Stimulated activated CD4-positive, alpha-beta T cell treated with anti-CD3 and anti-CD28 coated beads, Interleukin-15, amount 100 ng/mL, for 48 hours (primary cell): ENCODE measurements at places on chromosomes 7 and 10.

DNA sequence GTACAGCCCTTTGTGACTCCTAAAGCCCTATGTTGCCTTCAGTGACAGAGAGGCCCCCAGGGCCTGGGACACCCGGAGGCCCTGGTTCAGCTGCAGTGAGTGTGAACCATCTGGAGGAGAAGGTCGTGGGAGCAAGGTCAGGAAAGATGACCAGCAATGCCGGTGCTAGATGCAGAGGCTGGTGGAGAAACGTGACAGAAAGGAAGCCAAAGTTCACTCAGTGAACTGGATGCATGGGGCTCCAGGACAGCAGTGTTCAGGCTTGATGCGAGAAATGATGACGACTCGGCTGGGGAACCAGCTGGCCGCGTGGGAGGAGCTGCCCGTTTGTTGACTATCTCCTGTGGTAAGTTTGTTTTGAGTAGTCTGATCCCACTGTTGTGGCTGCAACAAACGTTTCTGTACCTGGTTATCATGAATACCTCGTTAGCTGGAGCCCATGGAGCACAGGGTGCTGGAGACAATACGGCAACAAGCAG is 54.1 kb upstream of the MKRN1 start:
- DNase-seq = no peak

GRCh38 chr7:69654849-69655707 is 56.8 kb downstream of the AUTS2 start:
- no peak for DNase-seq

GRCh38 chr10:21627331-21627730 is 93.3 kb downstream of the MLLT10 start:
- DNase-seq = no peak

- DNase-seq = no peak
Measured at GRCh38 chr10:82653244-82654155, 778.5 kb downstream of the NRG3 start.

DNA sequence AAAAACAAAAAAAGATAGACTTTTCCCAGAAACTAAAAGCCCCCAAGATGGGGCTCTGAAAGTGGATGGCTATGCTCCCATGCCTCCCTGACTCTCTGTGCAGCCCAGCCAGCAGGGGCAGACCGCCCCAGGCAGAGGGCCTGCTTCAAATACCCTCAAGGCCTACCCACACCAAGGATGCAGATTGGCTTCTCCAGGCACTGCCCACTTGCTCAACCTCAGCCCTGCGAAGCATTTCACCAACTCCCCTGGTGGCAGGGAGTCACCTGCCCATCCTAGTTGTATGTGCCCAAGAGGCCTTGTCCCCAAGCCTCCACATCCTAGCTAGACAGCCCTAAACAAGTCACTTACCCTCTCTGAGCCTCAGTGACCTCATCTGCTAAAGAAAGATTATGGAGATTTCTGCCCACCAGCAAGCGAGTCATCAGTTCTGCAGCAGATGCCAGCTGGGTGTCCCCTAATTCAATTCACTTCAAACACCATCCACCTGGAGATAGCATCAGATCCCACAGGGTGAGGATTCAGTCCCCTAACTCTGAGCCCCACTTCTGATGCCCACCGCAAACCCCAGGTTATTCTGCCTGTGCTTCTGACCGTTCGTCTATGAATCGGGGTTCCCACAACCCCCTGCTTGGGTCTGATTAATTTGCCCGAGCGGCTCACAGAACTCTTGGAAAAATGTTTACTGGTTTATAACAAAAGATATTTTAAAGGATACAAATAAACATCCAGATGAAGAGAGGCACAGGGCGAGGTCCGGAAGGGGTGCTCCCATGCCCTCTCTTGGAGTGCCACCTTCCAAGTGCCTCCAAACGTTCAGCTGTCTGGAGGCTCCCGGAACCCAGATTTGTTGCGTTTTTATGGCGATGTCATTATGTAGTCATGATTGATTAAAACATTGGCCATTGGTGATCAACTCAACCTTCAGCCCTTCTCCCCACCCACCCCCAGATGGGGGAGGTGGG is 18.6 kb upstream of the ZMIZ1 start:
- DNase-seq = no peak

- DNase-seq = peak; percentile 19
Measured at GRCh38 chr10:22630234-22631174, 83.9 kb downstream of the PIP4K2A start.

- DNase-seq = no peak
Measured at GRCh38 chr7:20330928-20331909, 519 bp downstream of the ITGB8 start.

DNA sequence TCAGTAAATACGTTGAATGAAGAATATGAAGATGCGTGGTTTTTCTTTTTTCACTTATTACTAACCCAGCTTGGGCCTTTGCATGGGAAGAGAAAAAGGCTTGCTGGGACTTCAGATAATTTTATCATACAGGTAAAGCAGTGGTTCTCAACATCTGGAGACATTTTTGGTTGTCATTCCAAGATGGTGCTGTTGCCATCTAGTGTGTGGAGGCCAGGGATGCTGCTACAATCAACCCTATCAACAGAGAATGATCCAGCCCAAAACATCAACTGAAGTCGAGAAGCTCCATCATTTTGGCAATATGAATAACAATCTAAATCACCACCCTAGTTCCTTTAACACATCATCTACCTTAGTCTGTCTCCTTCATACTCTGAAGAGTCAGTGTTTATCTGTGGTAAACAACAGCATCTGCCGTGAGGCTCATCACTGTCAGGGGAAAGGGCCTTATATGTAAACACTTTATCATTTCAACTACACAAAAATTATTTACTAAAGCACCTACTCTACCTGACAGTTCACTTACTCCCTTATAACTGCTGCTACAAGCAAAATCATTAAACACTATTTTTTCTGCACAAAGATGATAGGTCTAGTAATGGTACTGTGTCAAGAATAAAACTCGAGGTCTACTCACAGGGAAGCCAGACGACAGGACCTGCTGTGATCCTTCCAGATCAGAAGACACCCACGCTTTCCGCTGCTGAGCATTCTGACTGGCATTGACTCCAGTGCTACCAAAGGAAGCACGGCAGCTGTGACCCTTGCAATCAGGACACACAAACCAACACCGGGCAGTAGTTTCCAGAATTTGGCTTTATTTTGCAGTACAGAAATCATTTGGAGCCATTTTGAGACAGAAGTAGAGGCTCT is 48.6 kb downstream of the GDI2 start:
- peak; percentile 18 for DNase-seq

DNA sequence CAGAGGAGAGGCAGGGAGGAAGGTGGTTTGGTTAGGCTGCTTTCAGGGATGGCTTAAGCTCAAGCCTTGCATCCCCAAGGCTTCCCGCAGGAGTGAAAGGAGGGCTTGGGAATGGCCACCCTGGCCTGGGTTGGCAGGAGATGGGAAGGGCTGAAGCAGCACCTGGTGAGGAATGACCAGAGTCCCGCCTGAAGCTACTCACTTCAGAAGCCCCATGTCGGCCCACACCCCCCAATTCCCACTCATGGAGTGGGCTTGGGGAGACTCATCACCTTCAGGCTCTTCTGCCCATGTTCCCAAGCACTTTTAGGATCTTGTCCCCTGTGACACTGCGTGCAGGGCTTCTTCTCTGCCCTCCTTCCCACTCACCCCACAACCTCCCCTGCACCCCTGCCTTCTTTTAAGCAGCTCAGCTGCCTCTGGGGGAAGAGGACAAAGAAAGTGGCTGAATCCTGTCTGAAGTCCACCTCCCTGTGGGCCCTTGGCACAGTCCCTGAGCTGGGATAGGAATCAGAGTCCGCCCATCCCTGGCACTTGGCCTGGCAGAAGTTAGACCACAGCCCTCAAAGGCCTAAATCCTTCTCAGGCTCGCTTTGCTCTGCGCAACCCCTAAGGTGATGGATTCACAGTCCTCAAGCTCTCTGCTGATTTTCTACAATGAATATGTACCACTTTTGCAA is 16.5 kb downstream of the RGR start:
- no peak for DNase-seq

DNA sequence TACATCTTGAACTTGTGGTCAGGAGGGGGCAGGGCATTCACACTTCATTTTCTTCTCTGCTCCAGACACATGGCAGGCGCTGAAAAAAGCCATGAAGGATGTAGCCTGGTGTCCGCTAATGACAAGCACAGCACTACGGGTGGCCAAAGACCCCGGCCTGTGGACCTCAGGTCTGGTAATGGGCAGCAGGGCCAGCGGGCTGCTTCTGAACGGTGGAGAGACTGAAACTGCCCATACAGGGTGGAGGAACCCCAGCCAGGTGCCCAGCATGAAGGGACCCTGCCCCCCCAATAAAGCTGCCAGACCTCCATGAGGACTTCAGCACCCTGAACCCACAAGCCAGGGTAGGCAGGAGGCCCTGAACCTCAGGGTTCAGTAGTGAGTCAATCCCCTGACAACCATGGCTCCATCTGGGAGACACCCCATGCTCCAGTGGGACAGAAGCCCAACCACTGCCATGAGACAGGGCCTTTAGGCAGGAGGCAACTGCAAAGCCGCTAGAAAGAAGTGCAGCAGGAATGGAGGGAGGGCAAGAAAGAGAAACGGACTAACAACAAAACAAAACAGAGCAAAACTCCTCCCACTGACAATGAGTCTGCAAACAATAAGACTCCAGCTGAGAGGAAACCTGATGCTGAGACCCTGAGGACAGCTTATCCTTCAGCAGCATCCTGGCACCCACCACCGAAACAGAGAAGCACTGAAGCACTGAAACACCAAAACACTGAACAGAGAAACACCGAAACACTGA is 140.2 kb upstream of the PPP2R2D start:
- DNase-seq = no peak

- DNase-seq = no peak
Measured at GRCh38 chr7:15854841-15855524, 168.5 kb upstream of the MEOX2 start.

GRCh38 chr7:14899030-14899429 is 3.5 kb downstream of the DGKB start:
- DNase-seq = no peak

GRCh38 chr10:89055159-89055558 is 64.6 kb downstream of the FAS start:
- no peak for DNase-seq

DNA sequence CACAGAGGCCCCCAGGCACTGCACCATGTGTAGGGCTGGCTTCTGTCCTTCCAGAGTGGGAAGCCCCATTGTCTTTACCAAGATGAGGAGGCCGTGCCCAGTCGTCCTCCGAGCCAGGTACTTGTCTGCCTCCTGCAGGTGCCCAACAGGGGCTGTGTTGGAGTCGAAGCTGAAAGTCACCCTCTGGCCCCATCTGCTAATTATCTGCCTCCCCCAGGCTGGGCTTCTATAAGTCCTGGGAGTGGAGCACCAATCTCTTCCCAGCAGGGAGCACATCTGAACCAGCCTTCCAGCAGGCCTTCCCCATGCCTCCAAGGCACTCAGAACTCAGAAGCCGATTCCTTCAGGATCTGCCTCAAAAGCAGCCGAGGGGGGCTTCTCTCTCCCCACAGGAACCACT is 11.6 kb upstream of the CHST15 start:
- DNase-seq = no peak

DNA sequence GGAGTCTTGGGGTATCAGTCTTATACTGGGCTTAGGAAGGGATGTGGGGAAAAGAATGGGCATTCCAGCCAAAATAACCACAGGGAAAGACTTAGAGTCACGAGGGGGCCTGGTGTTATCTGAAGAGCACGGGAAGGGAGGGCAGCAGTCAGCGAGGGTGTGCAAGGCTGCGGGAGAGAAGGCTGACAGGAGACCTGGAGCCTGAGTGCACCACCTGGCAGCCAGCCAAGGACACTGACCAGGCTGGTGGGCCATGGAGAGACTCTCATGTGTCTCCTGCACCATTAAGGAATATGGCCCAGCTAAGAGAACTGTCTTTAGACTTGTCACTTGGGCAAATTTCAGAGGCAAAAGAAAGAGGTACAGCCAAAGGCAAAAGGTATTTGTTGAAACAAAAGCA is 69.6 kb downstream of the PKD1L1 start:
- DNase-seq = no peak

GRCh38 chr7:126668367-126668752 is 584.4 kb downstream of the GRM8 start:
- DNase-seq = no peak

- no peak for DNase-seq
Measured at GRCh38 chr10:115092258-115092554, 959 bp upstream of the ATRNL1 start.

- DNase-seq = no peak
Measured at GRCh38 chr7:5661942-5662341, 119.5 kb downstream of the RNF216 start.

GRCh38 chr7:108415084-108415483 is 41.2 kb downstream of the NRCAM start:
- DNase-seq = no peak

- no peak for DNase-seq
Measured at GRCh38 chr7:34162027-34162565, 256.8 kb downstream of the BMPER start.

GRCh38 chr7:94647295-94647694 is 8.6 kb downstream of the SGCE start:
- DNase-seq = no peak

DNA sequence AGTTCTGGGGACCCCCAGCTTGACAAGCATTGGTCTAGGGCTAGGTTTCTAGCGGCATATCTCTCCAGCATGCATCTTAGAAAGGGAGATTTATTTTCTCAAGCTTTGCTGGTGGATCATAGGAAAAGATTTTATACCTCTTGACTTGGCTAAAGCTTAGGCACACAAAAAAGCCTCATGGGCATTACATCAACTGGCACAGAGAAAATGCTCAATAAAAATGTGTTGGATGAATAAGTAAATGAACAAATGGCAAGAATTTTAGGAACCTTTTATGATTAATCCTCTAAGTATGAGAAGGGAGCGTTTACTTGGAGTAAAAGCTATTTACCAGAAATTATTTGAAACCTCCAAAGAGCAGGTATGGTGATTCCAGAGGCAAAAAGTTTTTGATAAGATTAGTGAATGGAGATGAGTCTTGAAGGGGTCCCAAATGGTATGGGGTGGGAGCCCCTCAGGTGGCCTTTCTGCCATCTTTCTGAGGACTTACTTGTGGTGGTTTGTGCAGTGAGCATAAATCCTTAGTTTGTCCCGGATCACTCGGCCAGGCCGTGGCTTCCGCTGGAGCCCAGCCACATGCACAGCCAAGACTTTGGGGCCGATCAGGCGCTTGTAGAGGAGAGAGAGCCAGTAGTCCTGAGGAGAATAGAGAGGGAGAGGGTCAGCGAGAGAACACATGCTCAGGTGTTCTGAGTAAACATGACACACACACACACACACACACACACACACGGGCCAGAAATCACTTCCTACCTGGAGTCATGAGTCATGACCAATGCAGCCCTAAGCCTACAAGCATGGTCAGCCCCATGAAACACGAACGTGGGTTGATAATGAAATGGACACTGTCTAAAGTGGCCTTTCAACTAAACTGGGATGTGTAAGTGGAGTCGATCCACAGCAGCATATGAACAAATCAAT is 43.1 kb upstream of the HPS1 start:
- DNase-seq = no peak

- no peak for DNase-seq
Measured at GRCh38 chr10:24331457-24331856, 122.5 kb downstream of the KIAA1217 start.

GRCh38 chr10:62699148-62699547 is 105.4 kb upstream of the ADO start:
- DNase-seq = no peak

DNA sequence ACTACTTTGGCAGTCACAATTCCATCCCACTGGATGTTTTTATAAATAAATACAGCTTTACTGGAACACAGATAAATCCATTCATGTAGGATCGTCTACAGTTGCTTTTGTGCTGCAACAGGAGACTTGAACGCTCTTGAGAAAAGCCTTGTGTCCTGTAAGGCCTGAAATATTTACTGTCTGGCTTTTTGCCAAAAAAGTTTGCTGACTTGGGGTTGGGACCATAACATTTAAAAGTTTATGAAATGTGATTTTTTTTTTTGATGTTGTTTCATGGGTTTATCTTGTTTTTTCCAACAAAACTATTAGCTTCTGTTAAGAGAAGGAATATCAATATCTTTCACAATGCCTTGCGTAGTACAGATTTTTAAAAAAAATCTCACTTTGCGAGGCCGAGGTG is 71.1 kb upstream of the MINDY3 start:
- DNase-seq = no peak
